ENCODE measurements at places on chromosomes 6 and 20. TPM values are rescaled to one million over a fixed set of nuclear protein-coding genes. Genes with fewer than 3 reads are reported as not detected.

DNA sequence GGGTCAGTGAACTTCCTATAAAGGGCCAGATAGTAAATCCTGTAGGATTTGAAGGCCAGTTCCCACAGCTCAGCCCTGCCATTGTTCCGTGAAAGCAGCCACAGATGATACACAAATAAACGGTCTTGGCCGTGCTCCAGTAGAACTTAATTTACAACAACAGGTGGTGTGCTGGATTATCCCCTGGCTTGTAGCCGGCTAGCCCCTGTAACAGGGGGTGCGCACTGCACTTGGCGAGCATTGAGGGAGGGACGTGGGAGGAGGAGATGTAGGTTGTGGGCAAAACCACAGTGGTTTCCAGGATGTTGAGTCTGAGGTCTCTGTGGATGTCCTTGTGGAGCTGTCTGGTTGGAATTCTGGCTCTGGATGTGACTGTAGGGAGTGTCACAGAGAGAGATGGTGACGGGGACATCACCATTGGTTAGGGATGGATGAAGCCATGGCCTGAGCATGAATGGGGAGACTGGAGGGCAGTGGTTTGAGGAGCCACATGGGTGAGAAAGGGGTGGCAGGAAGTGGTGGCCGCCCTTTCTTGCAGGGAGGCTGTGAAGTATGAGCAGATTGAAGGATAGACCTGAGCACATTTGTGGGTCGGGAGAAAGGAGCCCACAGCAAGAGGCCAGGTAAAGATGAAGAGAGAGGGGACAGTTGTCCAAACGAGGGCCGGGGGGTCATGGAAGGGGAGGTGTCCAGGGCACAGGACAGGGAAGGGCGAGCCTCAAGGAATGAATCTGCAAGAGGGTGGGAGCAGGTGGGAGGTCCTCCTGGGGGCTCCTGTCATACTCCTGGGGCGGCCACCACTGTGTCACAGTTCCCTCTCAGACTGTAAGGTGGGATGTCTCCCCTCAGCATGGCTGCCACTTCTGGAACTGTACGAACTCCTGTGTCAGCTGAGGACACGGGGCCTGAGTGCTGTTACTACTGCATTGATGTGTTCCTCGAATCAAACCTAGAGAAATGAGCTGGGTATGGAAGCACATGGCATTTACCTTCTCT lies 53.6 kb downstream of the CDH26 start:
- no peak for DNase-seq

DNA sequence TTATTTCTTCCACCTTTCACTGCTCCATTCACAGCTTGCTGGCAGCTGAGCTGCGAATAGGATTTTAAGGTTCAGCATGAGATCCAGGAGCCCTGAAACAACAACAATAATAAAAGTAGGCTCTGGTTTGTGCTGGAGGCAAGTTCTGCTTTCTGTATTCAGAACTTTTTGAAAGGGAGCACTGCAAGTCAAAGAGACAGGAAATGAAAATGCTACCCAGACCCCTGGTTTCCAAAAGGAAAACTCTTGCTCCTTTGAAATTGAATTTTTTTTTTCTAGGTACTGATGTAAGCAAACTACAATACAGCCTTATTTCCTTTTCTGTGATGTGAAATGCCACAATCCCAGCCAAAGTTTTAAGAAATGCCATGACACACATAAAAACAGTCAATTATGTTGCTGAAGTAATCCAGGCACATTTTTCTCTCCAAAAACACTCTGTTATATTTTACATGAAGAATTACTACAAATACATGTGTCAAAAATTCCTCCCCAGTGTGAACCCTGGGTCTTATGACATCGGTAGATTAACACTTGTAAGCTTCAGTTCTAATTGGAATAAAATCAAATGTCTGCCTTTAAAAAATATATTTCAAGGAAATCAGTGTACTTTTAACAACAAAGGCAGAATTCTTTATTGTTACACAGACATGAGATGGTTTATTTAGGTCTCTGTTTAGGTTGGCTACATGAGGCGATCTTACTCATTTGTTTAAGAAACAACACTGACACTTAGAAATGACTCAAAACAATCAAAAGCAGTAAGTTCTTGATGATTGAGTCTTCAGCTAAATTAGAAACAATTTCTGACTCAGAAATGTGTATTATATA lies 656.7 kb downstream of the EPHA7 start:
- DNase-seq: no peak

DNA sequence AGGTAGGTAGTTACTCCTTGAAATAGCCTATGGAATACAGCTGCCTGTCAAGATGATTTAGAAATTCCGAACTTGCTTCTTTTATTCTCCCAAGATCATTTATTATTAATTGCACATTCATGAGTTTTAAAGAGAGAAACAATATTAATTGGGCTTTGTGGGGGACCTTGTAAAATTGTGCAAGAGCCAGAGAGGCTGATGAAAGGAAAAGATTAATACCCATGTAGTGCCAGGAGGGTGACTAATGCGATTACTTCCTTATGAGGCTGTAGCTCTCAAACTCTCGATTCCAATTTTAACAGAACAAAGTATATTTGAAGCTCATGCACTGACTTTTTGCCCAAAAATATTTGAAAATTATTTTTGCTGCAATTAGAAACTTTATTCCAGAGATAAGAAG lies 423.8 kb upstream of the ID4 start:
- DNase-seq: peak; percentile 40

- no peak for DNase-seq
Measured at GRCh38 chr6:137870744-137871247, 3.7 kb downstream of the TNFAIP3 start.

GRCh38 chr6:158654498-158654897 lies 4.6 kb downstream of the SYTL3 start:
- DNase-seq: no peak

DNA sequence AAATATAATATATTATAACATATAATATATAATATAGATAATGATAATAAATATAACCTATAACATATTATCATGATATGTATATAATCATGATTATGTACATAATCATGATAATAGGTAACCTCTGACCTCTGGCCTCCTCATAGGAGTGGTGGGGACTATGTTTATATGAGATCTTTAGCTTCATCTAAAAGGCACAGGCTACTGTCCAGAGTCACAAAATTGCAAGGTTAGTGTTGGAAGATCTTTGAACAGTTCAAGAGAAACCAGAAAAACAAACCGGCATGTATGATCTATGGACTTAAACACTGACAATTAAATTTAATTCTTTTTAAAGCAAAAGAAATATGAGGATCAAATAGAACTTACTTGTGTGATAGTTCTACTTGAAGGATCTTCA lies 55.7 kb upstream of the TINAG start:
- no peak for DNase-seq

The RIPOR2 gene
- total RNA-seq: 0.44 TPM

The RIMS1 gene
- total RNA-seq: not detected

Data from HCT116 (cell line).